ENCODE measurements at places on chromosomes 3 and 15.

- no peak for DNase-seq
These were observed 194.8 kb upstream of the PFN2 start for GRCh38 chr3:150165396-150166094.

DNA sequence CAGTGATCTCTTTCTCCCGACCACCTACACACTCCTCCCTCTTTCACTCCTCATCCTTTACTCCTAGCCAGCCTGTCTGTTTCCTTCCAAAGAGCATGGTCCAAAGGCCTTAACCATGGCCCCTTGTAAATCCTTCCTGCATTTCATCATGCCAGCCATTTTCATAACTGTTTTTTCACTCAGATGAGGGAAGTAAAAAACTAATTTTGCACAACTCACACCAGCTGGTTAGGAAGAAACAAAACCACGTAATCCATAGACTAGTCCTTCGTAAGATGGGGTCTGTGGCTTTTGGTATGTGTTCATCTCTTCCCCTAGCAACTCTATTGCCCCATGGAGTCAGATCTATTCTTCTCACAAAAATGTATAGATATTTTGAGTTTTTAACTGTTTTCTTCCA is 187.8 kb downstream of the SHOX2 start:
- DNase-seq, result no peak

DNA sequence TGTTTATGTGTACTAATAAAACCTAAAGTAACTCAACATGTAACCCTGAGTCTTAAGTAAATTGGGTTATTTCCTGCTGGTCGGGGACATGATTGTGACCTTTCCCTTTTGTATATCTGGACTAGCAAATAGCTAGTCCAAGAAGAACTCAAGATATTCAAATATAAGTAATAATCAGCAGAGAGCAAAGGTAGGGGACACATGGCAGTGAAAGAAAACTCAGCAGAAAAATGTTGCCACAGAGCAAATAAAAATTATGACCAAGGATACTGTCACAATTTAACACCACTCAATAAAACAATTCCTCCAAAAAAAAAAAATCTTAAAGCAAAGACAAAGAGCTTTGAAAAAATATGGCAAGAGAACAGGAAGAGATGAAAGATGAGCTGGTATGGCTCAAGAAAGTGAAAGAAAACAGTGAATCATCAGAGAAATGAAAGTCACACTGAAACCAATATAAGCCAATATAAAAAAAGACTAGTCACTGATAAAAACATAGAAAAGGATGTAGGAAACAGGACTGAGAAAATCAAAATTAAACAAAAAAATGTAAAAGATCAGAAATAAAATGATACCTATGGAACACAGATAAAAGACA is 43.4 kb downstream of the HLTF start:
- DNase-seq, result no peak

DNA sequence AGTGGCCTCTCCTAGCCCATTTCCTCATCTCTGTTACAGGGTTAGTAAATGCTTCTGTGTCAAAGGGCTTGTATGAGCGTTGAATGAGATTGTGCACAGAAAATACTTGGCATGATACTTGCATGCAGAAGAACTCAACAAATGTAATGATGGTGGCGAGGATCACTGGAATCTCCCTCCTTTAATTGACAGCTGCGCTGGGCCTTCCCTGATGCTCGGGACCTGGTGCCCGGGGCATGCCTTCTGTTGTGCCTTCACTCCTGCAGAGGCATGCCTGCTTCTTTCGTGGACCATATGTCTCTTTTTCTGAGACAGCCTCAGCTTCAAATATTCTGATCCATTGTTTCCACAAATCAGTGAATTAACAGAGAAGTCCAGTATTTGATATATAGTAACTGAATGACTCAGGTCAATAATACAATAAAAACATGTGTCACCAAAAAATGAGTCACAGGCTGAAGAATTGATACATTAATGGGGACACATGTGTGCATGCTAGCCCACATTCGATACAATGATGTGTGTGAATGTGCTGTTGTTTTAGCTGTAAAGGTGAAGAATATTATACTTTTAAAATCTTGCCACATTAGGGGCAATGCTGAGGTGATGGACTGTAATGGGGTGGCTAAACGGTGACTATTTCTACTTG is 243.3 kb upstream of the TBL1XR1 start:
- no peak for DNase-seq

GRCh38 chr3:83601704-83602103 is 1357.1 kb upstream of the CADM2 start:
- DNase-seq, result no peak

DNA sequence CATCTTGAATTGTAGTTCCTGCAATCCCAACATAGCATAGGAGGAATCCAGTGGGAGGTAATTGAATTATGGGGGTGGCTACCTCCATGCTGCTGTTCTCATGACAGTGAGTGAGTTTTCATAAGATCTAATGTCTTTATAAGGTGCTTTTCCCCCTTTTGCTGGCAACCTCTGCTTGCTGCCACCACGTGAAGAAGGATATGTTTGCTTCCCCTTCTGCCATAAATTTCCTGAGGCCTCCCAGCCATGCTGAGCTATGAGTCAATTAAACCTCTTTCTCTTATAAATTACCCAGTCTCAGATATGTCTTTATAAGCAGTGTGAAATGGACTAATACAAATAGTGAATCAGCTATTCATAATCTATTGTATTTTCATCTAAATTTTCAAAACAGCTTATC is 537.3 kb downstream of the EPHA3 start:
- DNase-seq, result no peak

GRCh38 chr15:74326746-74327145 is 40.7 kb downstream of the CYP11A1 start:
- no peak for DNase-seq

- DNase-seq, result no peak
These were observed 8.7 kb downstream of the KIF7 start for GRCh38 chr15:89646416-89647141.

DNA sequence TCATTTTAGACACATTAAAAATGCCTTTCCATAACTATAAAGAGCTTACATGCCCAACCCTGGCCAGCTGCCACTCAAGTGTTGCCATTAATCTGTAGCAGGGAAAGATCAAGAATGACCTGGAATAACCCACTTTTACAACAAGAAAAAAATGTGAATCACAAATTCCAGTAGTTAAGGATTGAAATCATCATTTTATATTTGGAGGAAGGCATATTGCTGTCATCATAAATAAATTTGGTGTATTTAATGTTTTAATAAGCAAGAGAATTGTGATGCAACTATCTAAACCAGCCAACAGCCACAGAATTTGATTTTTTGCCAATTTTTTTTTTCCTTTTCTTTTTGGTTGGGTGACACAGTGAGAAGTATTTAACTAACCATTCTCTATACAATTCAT is 240.0 kb upstream of the SEMA6D start:
- no peak for DNase-seq

DNA sequence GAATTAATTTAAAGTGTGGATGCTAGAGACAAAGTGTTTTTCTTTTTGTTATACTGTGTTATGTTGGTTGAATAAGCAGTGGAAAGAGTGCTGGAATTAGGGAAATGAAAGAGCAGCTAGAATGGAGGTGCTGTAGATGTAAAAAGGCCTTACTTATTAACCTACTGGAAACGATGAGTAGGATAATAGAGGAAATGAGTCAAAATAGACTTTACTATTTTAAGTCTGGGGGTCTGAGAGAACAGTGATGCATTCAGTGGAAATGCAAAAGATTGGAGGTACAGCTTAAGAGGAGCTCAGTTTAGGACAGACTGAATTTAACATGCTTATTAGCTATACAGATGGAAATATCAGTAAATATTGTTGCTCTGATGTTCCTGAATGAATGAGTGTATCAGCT is 674.0 kb downstream of the OTOL1 start:
- no peak for DNase-seq

DNA sequence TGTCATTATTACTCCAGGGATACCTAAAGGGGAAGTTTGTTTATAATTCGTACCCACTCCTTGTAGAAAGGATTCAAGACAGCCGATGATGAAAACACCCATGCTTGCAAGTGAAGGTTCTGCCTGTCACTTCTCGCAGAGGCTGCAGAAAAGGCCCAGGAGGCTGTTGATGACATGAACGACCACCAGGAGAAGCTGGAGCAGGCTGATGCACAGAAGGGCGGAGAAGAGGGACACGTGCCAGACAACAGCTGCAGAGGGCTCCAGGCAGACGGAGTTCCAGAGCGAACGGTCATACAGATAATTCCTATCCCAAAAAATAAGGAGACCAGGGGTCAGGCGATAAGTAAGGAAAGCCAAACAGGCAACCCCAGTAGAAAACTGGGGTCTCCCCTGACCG is 5.7 kb upstream of the DYNLT2B start:
- no peak for DNase-seq

GRCh38 chr3:78846718-78847117 is 921.1 kb downstream of the ROBO1 start:
- no peak for DNase-seq

DNA sequence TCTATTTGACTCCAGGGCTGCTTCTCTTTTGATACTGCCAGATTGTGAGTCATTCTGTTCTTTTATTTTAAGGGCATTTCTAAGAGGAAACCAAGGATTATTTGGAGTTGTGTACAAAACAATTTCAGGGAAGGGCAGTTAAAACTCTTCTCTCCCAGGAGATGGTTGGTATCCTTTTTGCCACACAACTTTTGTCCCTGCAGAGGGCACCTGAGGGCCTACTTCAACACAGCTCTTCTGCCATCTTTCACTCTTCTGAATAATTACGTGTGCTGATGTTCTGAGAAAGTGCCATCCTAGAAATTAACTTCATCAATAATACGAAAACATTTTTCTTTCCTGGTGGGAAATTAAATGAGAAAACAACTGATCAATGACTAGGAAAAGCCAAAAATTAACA is 75.7 kb upstream of the GADL1 start:
- no peak for DNase-seq

- no peak for DNase-seq
These were observed 8.1 kb upstream of the GAP43 start for GRCh38 chr3:115615001-115615814.

DNA sequence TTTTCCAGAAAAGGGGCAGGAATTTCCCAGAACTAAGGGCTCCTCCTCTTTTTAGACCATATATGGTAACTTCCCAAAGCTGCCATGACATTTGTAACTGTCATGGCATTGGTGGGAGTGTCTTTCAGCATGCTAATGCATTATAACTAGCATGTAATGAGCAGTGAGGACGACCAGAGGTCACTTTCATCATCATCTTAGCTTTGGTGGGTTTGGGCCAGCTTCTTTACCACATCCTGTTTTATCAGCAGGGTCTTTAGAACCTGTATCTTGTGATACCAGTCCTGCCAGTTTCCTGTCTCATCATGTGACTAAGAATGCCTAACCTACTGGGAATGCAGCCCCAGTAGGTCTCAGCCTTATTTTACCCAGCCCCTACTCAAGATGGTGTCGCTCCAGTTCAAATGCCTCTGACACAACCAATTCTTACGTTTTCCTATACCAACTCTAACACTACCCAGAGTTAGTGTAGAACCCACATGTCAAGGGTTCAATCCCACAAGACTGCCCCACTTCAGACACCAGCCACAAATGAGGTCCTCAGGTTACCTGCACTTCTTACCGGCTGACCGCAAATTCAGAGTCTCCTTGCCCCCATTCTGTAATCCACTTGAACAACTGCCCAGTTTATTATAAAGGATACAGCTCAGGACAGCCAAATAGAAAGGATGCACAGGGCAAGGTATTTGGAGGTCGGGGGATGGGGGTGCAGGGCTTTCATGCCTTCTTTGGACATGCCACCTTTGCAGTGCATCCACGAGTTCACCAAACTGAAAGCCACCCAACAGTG is 17.7 kb downstream of the FOXB1 start:
- DNase-seq, result no peak

- DNase-seq, result no peak
These were observed 87.1 kb downstream of the PTPRG start for GRCh38 chr3:61648481-61648880.

- no peak for DNase-seq
These were observed 85.0 kb upstream of the STAC start for GRCh38 chr3:36295296-36295695.

- DNase-seq, result no peak
These were observed 28.1 kb downstream of the SPINK8 start for GRCh38 chr3:48305396-48305795.

- no peak for DNase-seq
These were observed 15.1 kb upstream of the BNIP2 start for GRCh38 chr15:59703979-59704796.

Measured in activated CD4-positive, alpha-beta T cell treated with anti-CD3 and anti-CD28 coated beads for 4 hours (primary cell).